ENCODE measurements at places on chromosomes 5 and 9.

- no peak for DNase-seq
Observed at GRCh38 chr9:80831751-80832150, 857.6 kb downstream of the TLE1 start.

DNA sequence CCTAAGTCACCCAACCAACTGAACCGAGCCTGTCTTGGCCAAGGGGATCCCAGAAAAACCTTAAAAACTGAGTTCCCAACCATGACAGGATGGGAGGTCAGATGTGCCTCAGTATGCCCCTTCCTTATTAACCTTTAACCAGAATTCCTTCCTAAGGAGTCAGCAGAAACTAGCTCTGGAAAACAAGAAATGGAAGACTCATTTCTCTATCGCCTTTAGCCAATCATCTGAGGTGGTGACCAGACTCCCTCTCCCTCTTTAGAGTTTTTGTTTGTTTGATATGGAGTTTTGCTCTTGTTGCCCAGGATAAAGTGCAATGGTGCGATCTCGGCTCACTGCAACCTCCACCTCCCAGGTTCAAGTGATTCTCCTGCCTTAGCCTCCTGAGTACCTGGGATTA is 37.5 kb downstream of the SLC28A3 start:
- DNase-seq = no peak

GRCh38 chr5:106876298-106876622 is 794.5 kb downstream of the EFNA5 start:
- no peak for DNase-seq

DNA sequence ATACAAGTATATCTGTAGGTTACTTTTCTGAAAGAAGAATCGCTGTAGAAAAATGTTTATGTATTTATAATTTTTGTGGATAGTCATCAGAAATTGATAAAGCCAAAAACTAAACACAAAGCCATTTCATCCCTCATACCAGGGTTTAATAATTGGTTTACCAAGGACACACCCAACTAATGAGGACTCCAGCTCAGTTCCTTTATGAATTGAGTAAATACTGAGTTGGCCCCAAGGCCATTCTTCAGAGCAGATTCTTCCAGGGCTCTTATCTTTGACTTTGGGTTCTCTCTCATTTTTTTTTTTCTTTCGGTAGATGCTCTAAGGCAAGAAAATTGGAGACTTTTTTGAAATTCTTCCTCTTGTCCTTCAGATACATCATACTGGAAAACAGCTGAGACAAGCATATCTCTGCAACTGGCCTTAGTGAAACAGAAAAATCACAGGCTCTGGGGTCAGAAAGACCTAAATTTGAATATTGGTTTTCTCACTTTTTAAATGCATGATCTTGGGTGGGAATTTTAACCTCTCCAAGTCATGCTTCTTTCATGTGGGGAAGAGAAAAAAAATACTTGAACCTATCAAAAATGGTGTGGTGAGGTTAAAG is 401.8 kb downstream of the ARHGEF28 start:
- DNase-seq = no peak

DNA sequence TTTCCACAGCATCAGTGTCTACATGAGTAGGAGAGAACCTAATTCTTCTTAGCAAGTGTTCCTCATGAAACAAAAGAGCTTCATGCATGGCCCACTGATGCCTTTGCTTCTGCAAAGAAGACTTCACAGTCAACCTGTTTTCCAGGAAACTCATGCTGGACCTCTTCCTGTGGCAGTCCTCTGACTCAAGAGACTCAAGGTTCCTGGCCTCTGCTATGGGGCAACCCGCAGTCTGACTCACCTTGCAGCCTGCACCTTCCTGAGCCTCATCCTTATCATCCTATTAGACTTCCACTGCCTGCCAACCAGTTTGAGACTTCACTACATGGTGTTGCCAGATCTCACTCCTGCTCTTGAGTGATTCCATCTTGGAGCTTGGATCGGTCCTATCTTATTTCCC is 17.6 kb upstream of the AGGF1 start:
- no peak for DNase-seq

- no peak for DNase-seq
Observed at GRCh38 chr9:18726546-18726945, 252.6 kb downstream of the ADAMTSL1 start.

DNA sequence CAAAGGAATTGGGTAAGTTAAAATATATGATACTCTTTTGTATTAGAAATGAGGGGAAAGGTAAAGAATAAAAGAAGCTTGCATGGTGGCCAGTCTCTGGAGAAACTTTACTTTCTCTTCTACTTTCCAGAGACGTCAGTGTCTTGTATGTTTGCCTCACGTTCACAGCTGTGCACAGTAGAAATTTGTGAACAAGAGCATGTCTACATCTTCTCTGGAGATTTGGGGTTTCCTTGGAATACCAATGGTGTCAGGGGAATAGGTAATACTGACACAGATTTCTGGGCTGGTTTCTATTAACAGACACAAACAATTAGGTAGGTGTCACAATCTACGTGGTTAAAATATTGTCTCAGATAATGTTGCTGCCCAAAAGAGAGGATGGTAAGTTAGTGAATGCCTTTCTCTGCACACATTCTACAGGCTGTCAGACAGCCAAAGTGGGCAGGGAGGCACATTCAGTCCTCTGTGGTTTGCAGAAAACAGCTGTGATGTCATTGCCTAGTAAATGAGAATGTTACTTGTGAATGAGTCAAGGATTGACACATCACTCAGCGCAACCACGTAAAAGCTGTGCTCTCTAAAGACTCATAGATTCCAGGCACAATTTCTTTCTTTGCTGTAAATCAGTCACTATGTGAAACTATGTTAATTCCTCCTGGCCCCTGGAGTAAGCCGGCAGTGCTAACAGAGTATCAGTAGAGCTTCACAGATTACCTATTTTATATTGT is 397.1 kb downstream of the MAN2A1 start:
- no peak for DNase-seq

DNA sequence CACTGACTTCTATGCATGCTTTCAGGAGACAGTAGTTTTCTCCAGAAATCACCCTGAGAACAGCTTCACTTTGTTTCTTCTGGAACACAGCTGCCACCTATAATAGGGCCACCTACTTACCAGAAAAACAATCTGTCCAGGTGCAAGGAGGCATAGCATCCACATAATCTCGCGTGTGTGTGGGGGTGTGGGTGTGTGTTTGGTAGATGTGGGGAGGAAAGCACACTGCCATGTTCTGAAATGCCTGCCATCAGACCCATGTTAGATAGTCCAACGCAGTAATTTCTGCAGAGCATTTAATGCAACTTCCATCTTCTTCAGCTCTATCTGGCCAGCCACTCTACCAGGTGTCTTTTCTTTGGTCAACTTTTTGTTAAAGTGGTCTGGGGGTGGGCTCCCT is 102.9 kb downstream of the ACER2 start:
- no peak for DNase-seq
